ENCODE measurements at places on chromosomes 5 and 9.

DNA sequence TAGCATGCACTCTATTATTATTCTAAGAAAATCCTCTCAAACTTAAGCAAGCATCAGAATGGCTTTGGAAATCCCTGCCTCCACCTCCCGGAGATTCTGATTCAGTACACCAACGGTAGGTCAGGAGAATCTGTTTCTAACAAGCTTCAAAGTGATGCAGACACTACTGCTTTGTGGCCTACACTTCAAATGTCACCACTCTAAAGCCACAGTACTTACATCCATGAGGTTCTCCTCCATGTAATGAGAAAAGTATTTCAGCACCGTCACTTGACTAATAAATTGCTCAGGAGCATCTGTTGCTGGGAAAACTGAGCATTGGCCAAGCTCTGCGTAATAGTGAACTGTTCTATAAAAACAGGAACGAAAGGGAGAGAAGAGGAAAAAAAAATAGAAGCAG is 4.8 kb downstream of the PLK2 start:
- DNase-seq, result no peak

DNA sequence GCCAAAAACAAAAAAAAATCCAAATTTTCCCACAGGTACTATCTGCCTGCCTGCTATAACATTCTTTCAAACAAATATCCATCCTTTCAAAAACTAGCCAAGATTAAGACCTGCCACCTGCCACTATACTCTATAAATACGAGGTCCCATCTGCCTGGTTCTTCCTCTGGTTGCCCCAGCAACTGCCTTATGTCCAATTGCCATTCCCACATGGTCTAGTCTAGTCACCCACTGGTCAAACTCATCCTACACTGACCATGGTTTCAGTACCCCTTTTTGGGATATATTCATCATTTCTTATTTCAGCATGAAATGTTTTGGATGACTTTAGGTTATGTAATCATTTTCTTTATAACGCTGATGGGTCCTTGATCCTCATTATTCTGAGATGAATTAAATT is 95.1 kb upstream of the CCNG1 start:
- DNase-seq, result no peak

GRCh38 chr5:122965111-122965510 is 71.4 kb downstream of the PPIC start:
- no peak for DNase-seq

DNA sequence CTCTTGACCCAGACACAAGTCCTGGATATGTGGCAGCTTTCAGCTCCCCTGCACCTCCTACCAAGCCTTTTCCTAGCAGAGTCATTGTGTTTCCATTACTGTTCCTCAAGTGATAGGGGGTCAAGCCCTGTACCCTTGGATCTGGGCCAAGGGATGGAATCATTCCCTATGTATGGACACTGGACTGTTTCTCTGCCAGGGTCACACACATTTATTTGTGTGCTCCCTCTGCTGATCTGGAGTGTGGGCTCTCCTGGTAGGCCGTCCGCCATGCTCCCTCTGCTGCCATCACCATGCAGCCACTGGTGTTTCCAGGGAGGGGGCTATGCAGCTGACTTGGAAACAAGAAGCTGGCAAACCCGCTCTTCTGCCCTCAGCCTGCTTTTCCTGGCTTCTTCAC is 9.5 kb downstream of the GM2A start:
- DNase-seq, result no peak

GRCh38 chr9:131255676-131256197 is 20.6 kb downstream of the FAM78A start:
- DNase-seq, result no peak

- no peak for DNase-seq
Observed at GRCh38 chr9:79929285-79929684, 357.5 kb downstream of the TLE4 start.

GRCh38 chr9:136840877-136841645 is 1.2 kb upstream of the AJM1 start:
- DNase-seq, result no peak

DNA sequence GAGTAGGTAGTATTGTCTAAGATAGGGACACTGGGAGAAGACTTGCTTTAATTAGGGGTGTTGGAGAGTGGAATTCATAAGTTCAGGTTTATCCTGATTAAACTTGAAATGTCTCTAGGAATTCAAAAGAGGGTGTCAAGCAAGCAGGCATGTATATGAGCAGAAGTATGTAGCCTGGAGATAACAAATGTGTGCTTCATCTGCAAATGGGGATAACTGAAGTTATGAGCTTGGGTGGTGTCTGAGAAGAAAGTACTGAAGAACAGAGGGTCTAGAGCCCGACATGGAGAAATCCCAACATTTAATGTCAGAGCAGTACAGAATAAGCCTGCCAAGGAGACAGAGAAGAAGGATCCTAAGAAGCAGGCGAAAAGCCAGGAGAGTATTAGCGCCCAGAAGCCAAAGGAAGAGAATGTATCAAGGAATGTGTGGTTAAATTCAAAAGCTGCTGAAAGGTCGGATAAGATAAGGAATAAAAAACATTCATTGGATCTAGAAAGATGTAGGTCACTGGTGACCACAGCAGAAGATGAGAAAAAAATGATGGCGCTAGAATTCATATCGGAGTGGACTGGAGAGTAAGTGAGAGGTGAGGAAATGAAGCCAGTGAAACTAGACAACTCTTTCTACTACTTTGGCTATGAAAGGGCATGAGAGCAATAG is 401.5 kb upstream of the PIK3R1 start:
- no peak for DNase-seq

DNA sequence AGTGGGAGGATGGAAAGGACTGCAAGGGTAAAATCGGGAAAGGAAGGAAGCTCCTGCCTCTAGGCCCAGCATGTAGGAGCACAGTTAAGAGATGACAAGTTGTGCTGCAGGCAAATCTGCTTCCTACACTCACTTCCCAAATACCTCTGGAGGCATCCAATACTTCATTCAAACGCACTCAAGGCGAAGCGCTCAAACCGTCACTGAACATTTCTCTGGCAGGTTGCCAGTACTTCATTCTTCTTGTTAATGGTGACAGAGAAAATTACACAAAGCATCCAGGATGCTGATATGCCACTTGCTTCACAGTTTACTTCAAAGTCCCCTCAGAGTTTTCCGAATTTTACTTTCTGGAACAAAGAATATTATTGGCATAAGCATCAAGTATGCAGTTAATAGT is 59.8 kb downstream of the NREP start:
- DNase-seq, result no peak

DNA sequence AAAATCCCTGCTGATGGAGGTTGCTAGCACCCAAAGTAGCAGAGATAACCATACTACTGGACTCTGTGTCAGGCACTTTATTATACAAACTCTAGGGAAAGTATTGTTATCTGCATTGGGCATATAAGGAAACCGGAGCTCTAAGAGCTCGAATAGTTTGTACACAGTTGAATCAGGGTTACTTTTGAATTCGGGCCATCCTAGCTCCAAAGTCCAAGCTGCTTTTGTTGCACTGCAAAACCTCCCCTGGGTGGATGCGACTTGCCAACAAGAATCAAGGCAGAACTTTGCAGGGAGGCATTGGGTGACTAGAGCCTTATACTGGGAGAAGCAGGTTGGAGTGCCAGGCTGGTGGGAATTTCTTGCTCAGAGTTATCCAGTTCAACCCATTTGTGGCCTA is 435.1 kb downstream of the SPATA31D1 start:
- no peak for DNase-seq

GRCh38 chr9:83656032-83656680 is 33.2 kb downstream of the IDNK start:
- no peak for DNase-seq

GRCh38 chr9:114248299-114248707 is 74.6 kb upstream of the ORM1 start:
- DNase-seq, result no peak

DNA sequence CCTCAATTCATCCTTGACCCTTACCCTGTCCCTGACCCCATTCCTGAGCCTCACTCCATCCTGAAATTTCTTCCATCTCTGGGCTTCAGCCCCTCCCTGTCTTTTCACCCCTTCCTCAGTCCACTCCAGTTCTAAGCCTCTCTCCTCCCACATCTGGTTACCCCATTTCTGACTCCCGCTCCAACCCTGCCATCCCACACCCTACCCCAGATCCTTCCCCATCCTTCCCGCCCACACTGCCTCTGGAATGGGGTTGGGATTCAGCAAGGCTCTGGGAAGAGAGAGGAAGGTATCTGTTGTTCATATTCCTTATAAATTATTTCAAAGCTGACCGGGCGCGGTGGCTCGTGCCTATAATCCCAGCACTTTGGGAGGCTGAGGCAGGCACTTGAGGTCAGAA is 29.9 kb upstream of the MVB12B start:
- DNase-seq, result no peak

- no peak for DNase-seq
Observed at GRCh38 chr9:115157245-115157674, 39.3 kb upstream of the TNC start.

- no peak for DNase-seq
Observed at GRCh38 chr5:14508046-14508445, 73.5 kb upstream of the OTULINL start.

- DNase-seq, result no peak
Observed at GRCh38 chr5:20660588-20660987, 672.6 kb upstream of the CDH18 start.

DNA sequence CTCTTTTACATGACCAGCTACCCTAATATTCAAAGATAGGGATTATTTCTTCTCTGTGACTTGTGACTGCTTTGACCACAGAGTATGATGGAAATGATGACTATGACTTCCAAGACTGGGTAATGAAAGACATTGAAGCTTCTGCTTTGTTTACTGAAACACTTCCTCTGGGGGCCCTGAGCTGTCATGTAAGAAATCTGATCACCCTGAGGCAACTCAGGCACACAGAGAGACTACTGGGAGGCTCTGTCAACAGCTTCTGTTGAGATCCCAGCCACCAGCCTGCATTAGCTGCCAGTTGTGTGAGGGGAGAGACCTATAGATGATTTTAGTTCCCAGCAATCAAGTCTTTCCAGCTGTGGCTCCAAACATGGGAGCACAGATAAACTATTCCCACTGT is 76.5 kb downstream of the KCTD16 start:
- DNase-seq, result no peak

GRCh38 chr5:167105941-167106340 is 1185.5 kb upstream of the WWC1 start:
- DNase-seq, result no peak

Data from germinal center (tissue), 1 donor.